ENCODE measurements at places on chromosomes 11 and 22. TPM values are rescaled to one million over a fixed set of nuclear protein-coding genes. Genes with fewer than 3 reads are reported as not detected.

The FGF3 gene
- total RNA-seq = not detected

The FOLR2 gene
- total RNA-seq = not detected

The ZP1 gene
- 0.17 TPM for total RNA-seq

The CHADL gene
- total RNA-seq = 5.0 TPM

The CD6 gene
- not detected for total RNA-seq

The AMOTL1 gene
- total RNA-seq = 30.4 TPM

The SLC5A4 gene
- total RNA-seq = not detected

The TLCD5 gene
- total RNA-seq = 9.4 TPM

The OR2AT4 gene
- total RNA-seq = not detected

The PPFIBP2 gene
- 17.6 TPM for total RNA-seq

The CADM1 gene
- total RNA-seq = 6.5 TPM

The CRYBA4 gene
- total RNA-seq = not detected

The CNIH2 gene
- total RNA-seq = 0.17 TPM
